Activated B cell treated with CpG ODN at 0.5 μM for 24 hours (primary cell): ENCODE measurements at places on chromosomes 2 and 18.
A peak's percentile ranks its signal among the peaks of the same experiment; 100 is the strongest.

- H3K36me3 ChIP-seq: no peaks in the 10 kb centered on the region
- H3K4me3 ChIP-seq: no peak overlapping the region
- no peaks in the 10 kb centered on the region for H3K27me3 ChIP-seq
- no peak for DNase-seq
- no peak overlapping the region for H3K27ac ChIP-seq
Measured at GRCh38 chr18:8978394-8978793, 124.1 kb upstream of the NDUFV2 start.

DNA sequence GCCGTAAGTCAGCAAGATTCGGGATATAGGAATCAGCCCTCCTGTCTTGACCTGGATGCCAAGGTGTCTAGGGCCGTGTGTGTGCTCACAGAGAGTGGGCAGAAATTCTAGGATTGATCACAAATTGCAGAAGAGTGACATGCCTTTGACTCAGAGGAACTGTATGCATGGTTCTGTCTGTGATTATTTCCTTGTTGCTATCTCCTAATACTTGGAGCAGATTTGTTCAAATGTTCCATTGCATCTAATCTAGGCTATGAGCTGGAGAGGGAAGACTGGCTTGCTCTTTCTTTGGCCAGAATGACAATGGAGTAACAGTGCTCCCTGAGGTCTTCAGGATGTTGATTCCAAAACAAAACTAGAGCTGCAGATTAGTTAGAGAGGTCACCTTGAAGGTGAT is 115.0 kb downstream of the EN1 start:
- no peak overlapping the region for H3K27ac ChIP-seq
- DNase-seq: no peak
- no peaks in the 10 kb centered on the region for H3K4me1 ChIP-seq
- no peak overlapping the region for H3K4me3 ChIP-seq

DNA sequence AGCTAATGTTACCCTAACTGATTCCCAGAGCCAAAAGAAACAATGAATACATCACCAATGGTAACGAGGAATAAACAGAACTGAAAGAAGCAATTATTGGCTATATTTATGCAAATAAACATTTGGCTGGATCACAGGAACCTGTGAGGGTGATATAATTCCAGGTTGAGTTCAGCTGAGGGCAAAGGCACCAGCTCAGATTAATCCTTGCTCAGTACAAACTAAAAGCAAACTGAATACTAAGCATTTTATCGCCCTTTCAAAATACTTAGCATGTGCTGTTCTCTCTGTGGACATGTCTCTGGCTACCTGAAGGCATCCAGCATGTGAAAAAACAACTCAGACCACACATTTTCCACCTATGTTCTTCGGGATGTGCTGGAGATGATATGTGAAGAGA is 791.7 kb downstream of the METTL4 start:
- no peaks in the 10 kb centered on the region for H3K36me3 ChIP-seq
- no peaks in the 10 kb centered on the region for H3K4me1 ChIP-seq
- no peak for DNase-seq
- H3K27me3 ChIP-seq: no peaks in the 10 kb centered on the region
- H3K27ac ChIP-seq: no peak overlapping the region
- no peak overlapping the region for H3K4me3 ChIP-seq

DNA sequence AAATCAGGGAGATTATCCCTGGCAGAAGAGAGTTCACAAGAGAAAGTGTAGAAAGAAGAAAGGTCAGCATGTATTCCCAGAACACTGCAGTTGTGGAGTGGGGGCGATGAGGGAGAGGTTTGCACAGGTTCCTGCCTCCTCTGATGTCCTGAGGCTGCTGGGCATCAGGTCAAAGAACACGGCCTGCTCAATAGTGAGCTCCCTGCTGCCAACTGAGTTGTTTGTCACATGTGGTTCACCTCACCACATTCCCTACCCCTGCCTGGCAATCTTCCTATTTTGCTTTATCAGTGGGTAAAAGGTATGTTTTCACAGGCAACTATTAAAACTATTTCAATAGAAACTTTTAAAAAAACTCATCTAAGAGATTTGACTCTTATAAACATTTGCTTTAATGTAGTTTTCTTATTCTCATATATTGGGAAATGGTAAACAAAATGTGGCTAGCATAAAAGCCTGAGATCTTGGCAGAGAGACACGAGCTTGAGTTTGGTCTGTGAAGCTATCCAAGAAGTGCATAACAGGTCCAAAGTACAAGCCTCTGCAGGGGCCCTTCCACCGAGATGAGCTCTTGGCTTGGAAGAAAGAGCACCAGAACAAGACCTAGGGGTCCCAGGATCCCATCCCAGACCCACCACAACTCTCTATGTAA is 123.9 kb upstream of the SRD5A2 start:
- H3K27me3 ChIP-seq: no peaks in the 10 kb centered on the region
- no peaks in the 10 kb centered on the region for H3K4me1 ChIP-seq
- H3K36me3 ChIP-seq: peaks cover under 1% of the 10 kb centered on the region
- H3K4me3 ChIP-seq: no peak overlapping the region
- no peak for DNase-seq
- no peak overlapping the region for H3K27ac ChIP-seq

DNA sequence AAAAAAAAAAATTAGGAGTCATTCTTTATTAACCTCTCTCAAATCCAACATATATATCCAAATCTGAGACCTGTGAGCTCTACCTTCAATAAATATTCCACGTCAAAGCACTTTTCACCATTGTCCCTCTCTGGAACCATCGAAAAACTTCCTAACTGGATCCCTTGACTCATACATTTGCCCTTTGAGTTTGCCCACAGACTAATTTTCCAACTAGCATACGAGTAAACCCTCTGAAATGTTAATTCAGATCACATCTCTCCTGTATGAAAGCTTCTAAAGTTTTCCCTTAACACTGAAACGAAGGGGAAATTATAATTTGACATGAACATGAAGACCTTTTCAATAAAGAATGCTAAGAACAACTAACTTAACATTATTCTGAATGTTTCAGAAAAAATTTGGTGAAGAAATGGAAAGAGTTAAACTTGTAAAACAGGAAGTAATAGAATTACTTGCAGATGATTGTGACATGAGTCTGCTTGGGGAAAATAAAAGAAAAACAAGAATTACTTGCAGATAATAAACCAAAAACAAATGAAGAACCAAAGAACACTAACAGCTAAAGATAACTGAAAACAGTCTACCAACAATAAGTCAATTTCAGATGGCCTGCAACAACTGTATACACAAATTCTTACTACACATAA is 110.6 kb downstream of the C2orf74 start:
- DNase-seq: no peak
- no peak overlapping the region for H3K27ac ChIP-seq
- H3K4me1 ChIP-seq: no peaks in the 10 kb centered on the region
- no peaks in the 10 kb centered on the region for H3K27me3 ChIP-seq

DNA sequence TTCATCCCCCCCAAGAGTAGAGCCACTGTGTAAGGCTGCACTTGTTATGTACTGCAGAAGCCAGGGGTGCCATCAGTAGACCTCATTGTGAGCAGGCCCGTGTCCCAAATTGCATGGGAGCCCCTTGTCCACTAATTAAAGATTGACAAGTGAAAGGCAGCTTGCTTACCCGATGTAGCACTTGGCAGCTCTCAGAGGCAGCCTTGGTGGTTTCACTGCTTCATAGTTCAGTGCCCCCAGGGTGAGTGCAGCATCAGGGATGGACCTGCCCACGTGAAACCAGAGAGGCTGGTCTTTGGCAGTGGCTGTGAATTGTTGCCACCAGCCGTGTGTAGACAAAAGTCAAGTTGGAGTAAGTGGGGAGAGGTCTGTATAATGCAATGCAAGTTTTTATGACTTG is 13.3 kb downstream of the TUBB6 start:
- DNase-seq: no peak
- peaks cover 45% of the 10 kb centered on the region for H3K4me1 ChIP-seq
- peak overlapping the region; percentile 59 for H3K27ac ChIP-seq
- H3K27me3 ChIP-seq: no peaks in the 10 kb centered on the region

- H3K36me3 ChIP-seq: peaks cover 37% of the 10 kb centered on the region
- no peak for DNase-seq
- no peaks in the 10 kb centered on the region for H3K27me3 ChIP-seq
- H3K27ac ChIP-seq: peak overlapping the region; percentile 85
- H3K4me3 ChIP-seq: peak overlapping the region; percentile 44
- peaks cover 83% of the 10 kb centered on the region for H3K4me1 ChIP-seq
Measured at GRCh38 chr2:197286805-197287595, 23.6 kb downstream of the ANKRD44 start.

- no peak overlapping the region for H3K27ac ChIP-seq
- H3K36me3 ChIP-seq: no peaks in the 10 kb centered on the region
- H3K27me3 ChIP-seq: peaks cover 9% of the 10 kb centered on the region
- no peak for DNase-seq
- no peak overlapping the region for H3K4me3 ChIP-seq
Measured at GRCh38 chr2:172307800-172308199, 119.6 kb upstream of the ITGA6 start.

- DNase-seq: no peak
- no peak overlapping the region for H3K4me3 ChIP-seq
- peaks cover 15% of the 10 kb centered on the region for H3K27me3 ChIP-seq
- no peaks in the 10 kb centered on the region for H3K36me3 ChIP-seq
Measured at GRCh38 chr18:36354989-36355388, 57.5 kb downstream of the FHOD3 start.

DNA sequence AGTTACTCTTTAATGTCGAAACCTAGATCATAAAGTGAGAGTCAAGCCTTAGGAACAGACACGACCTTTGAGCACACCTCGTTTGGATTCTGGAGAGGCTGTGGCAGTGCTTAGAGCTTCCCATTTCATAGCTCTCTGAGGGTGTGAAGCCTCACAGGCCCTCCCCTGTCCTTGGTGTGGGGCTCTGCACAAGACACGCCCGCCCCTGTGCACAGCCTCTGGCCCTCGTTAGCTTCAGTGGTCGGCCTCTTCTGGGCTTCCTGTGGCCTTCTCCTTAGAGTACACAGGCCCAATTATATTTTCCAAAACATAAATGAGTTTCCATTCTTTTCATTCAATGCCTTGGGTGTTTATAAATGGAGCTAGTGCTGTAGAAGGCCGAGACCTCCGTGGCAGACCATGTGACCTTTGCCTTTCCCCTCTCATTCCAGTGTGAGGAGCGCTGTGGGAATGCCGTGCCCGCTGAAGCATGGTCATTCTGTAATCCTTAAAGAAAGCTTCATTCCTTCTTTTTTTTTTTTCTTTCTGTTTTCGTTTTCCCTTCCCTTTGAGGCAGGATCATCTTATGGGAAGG is 208.6 kb downstream of the DCDC2C start:
- DNase-seq: no peak
- no peak overlapping the region for H3K4me3 ChIP-seq
- no peaks in the 10 kb centered on the region for H3K36me3 ChIP-seq

GRCh38 chr2:31736695-31737454 is 156.1 kb upstream of the SRD5A2 start:
- no peaks in the 10 kb centered on the region for H3K36me3 ChIP-seq
- no peaks in the 10 kb centered on the region for H3K27me3 ChIP-seq
- H3K27ac ChIP-seq: no peak overlapping the region
- DNase-seq: no peak
- H3K4me1 ChIP-seq: no peaks in the 10 kb centered on the region

- H3K36me3 ChIP-seq: no peaks in the 10 kb centered on the region
- H3K4me3 ChIP-seq: no peak overlapping the region
- no peak for DNase-seq
- H3K27ac ChIP-seq: no peak overlapping the region
- peaks cover 4% of the 10 kb centered on the region for H3K27me3 ChIP-seq
- no peaks in the 10 kb centered on the region for H3K4me1 ChIP-seq
Measured at GRCh38 chr2:208542465-208543041, 136.0 kb downstream of the PTH2R start.
